GM23248 (cell line): ENCODE measurements at places on chromosomes 5 and 9. TPM values are rescaled to one million over a fixed set of nuclear protein-coding genes. Genes with fewer than 3 reads are reported as not detected.

SHB gene
- total RNA-seq: 9.9 and 11.1 TPM in 2 replicates

DNA sequence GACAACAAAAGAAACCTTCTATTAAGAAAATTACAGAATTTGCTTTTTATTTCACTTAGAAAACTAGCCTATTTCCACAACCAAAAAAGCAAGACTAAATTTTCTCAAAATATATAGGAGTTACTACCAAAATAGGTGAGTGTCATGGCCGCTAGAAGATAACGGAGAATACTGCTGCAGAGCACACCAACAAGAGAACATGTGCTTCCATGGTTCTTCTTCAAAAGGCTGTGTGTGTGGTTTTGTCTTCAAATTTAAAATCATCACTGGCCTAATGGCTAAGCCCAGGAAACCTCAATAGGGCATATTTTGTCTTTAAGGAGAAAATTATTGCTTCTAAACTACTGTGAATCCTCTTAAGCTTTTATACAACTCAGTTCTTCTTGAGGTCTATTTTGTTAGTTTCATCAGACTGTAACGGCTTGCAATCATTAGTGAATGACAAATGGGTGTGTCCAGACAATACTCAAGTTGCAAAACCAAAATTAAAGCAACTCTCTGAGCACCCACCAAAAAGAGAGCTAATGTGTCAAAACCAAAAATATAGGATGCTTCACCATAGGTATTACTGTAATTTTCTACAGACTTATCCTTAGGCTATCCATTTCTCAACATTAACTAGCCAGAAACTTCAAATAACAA is 3.3 kb downstream of the SETX start:
- peaks cover 47% of the 10 kb centered on the region for H3K36me3 ChIP-seq
- H3K27me3 ChIP-seq: no peaks in the 10 kb centered on the region
- DNase-seq: peak; percentile 34
- H3K27ac ChIP-seq: peak overlapping the region; percentile 56

ROPN1L gene
- total RNA-seq: 0.86 TPM in 1 of 2 replicates, not detected in the other

DNA sequence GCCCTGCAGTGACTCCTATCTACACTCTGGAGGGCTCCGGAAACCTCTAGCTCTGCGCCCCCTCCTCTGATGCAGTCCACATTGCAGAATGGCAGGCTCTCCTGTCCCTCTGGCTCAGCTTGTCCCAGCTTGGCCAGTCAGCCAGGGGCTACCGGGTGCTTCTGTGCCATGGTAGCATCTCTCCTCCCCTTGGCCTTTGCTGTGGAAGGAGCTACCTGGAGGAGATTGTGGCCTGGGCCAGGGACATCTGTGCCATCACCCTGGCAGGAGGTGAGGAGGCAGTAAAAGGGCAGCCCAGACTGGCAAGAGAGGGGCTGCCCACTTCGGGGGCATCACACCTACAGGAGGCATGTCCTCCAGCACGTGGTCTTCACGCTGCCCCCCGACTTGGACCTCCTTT is 38.1 kb upstream of the FCN1 start:
- no peak for DNase-seq
- H3K4me1 ChIP-seq: no peaks in the 10 kb centered on the region
- peaks cover 8% of the 10 kb centered on the region; the same call in 1 of the 2 replicates for H3K27me3 ChIP-seq
- no peaks in the 10 kb centered on the region for H3K36me3 ChIP-seq

- no peak overlapping the region for H3K27ac ChIP-seq
- H3K27me3 ChIP-seq: no peaks in the 10 kb centered on the region
- no peaks in the 10 kb centered on the region for H3K36me3 ChIP-seq
- no peak for DNase-seq
Measured at GRCh38 chr5:115932991-115933390, 29.3 kb upstream of the LVRN start.

GRCh38 chr5:174555726-174556125 is 168.7 kb upstream of the MSX2 start:
- H3K4me1 ChIP-seq: no peaks in the 10 kb centered on the region
- DNase-seq: no peak
- no peak overlapping the region for H3K4me3 ChIP-seq
- no peak overlapping the region for H3K27ac ChIP-seq

DNA sequence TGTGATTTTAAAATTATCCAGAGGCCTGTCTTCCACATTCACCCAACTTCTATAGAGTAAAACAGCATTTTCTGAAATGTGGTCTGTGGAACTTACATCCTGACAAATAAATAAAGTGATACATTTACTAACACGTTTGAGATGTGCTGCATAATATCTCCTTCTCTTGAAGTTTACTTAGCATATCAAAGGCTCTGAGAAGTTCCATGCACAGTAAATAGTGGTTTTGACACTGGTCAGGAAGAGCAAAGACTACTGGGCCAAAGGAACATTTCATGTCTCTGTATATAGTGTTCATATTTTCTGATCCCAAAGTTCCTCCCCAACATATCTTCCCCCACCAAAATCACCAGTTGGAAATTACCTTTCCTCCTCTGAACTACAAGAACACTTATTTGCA is 30.5 kb upstream of the TARS1 start:
- H3K27me3 ChIP-seq: no peaks in the 10 kb centered on the region
- DNase-seq: no peak
- H3K4me1 ChIP-seq: peaks cover 13% of the 10 kb centered on the region

GRCh38 chr9:121564504-121565260 is 65.0 kb upstream of the GGTA1 start:
- DNase-seq: peak; percentile 25
- H3K27ac ChIP-seq: no peak overlapping the region
- H3K4me3 ChIP-seq: no peak overlapping the region
- no peaks in the 10 kb centered on the region for H3K27me3 ChIP-seq

- H3K27me3 ChIP-seq: no peaks in the 10 kb centered on the region
- DNase-seq: no peak
- no peak overlapping the region for H3K27ac ChIP-seq
- no peaks in the 10 kb centered on the region for H3K36me3 ChIP-seq
- H3K4me1 ChIP-seq: no peaks in the 10 kb centered on the region; the same call in 1 of the 2 replicates
Measured at GRCh38 chr5:1500411-1501091, 23.2 kb downstream of the LPCAT1 start.

DNA sequence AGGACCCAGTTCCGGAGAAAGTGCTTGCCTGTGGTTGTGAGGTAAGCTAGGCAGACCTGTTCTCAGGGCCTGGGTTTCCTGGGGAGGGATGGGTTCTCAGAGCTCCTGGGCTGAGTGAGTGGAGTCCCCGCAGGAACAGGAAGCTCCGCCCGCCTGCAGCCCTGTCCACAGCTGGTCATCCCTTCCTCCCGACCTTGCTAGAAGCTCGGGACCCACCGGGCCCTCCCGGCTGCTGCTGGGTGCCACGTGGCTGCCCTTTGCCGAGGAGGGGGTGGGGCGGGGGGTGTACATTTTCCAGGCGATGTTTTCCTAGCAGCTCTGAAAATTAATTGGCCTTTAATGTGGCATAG is 198.1 kb downstream of the C9orf50 start:
- no peak overlapping the region for H3K4me3 ChIP-seq
- no peaks in the 10 kb centered on the region for H3K36me3 ChIP-seq
- DNase-seq: no peak
- H3K27ac ChIP-seq: no peak overlapping the region
- H3K4me1 ChIP-seq: no peaks in the 10 kb centered on the region

DNA sequence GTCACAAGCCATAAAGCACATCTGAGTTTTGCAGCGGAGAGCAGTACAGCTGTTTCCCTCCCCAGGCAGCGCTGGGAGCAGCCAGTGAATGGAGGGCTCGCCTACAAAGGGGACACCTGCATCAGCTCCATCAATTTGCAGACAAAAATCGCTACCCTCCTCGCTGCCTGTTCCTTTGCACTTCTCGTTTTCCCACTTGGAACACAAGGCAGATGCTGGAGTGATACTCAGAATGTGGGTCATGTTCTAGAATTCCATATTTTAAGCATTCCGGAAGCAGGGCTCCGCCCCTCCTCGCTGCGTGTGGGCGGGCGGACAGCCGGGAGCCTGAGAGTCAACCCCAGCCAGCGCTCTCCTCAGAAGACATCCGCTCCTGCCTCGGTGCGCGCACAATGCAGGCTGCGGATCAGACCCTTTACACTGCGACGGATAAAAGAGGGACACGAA is 92.1 kb downstream of the LMNB1 start:
- peak overlapping the region; percentile 60 for H3K4me3 ChIP-seq
- H3K36me3 ChIP-seq: no peaks in the 10 kb centered on the region
- H3K27ac ChIP-seq: no peak overlapping the region
- peaks cover 13% of the 10 kb centered on the region for H3K4me1 ChIP-seq
- peak; percentile 72 for DNase-seq

- no peak overlapping the region for H3K27ac ChIP-seq
- peaks cover 9% of the 10 kb centered on the region for H3K4me1 ChIP-seq
- no peaks in the 10 kb centered on the region for H3K36me3 ChIP-seq
- no peaks in the 10 kb centered on the region for H3K27me3 ChIP-seq
- peak; percentile 21 for DNase-seq
- H3K4me3 ChIP-seq: no peak overlapping the region
Measured at GRCh38 chr9:13707612-13708576, 428.4 kb upstream of the MPDZ start.

TAS2R1 gene
- not detected in 2 replicates for total RNA-seq

GRHPR gene
- total RNA-seq: 146 and 160 TPM in 2 replicates

GRCh38 chr9:87109231-87109631 is 161.9 kb upstream of the GAS1 start:
- H3K4me1 ChIP-seq: peaks cover 42% of the 10 kb centered on the region
- H3K27me3 ChIP-seq: no peaks in the 10 kb centered on the region
- H3K4me3 ChIP-seq: no peak overlapping the region
- DNase-seq: peak; percentile 49

DNA sequence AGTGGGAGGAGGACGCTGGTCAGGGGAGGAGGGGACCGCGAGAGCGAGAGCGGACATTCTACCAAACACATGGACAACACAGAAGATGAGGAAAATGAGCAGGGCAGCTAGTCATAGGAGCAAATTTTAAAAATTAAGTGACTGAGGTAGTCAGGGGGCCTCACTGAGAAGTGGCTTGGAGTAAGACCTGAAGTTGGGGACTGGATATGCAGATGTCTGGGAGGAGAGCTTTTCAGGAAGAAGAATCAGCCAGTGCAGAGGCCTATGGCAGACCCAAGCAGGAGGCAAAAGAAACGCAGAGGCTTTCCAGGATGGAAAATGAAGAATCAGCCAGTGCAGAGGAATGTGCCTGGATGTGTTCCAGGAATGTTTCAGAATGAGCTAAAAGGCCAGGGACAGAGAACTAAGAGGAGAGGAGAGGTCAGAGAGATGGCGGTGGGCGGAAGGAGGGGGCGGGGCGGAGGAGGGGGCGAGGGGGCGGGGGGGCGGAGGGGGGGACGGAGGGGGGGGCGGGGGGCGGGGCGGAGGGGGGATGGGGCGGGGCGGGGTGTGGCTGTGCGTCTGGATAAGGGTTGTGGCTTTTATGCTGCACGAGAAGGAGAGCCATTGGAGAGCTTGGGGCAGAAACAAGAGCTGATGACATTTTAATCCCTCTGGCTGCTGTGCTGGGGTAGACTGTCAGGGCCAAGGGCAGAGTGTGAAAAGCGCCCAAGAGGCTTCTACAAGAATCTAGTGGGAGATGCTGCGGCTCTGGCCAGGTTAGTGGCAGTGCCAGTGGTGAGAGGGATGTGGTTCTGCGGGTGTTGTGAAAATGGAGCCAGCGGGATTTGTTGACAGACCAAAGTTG is 129.6 kb downstream of the KCNIP1 start:
- no peak overlapping the region for H3K27ac ChIP-seq
- no peaks in the 10 kb centered on the region for H3K36me3 ChIP-seq
- peak overlapping the region; percentile 52 for H3K4me3 ChIP-seq
- H3K27me3 ChIP-seq: peaks cover 14% of the 10 kb centered on the region; the same call in 1 of the 2 replicates
- DNase-seq: peak; percentile 82
- H3K4me1 ChIP-seq: peaks cover 13% of the 10 kb centered on the region; the same call in 1 of the 2 replicates

DNA sequence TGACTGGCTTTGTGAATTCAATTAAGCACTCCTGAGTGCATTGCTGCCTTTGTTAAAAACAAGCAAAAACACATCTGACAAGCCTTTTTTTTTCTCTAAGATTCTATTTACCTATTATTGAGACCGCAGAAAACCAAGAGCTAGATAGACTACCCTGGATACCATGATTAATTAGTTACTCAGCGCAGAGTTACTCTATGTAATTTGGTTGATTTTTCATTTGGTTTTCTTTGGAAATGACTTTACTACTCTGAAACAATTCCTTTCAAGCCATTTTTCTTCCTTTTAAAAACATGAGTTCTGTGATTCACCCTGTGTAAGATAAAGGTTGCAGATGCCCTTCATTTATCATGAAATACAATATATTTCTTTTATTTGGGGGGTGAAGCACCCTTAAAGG is 421.6 kb upstream of the PIK3R1 start:
- no peaks in the 10 kb centered on the region for H3K4me1 ChIP-seq
- no peak for DNase-seq
- no peak overlapping the region for H3K27ac ChIP-seq
- H3K36me3 ChIP-seq: no peaks in the 10 kb centered on the region
- no peak overlapping the region for H3K4me3 ChIP-seq
- no peaks in the 10 kb centered on the region for H3K27me3 ChIP-seq

- H3K4me1 ChIP-seq: no peaks in the 10 kb centered on the region
- DNase-seq: no peak
- no peak overlapping the region for H3K27ac ChIP-seq
- H3K4me3 ChIP-seq: no peak overlapping the region
Measured at GRCh38 chr9:106104887-106105286, 410.5 kb downstream of the TMEM38B start.

TNFSF15 gene
- total RNA-seq: under 0.01 TPM in 1 of 2 replicates, not detected in the other
